Chondrocyte (in vitro differentiated cells): ENCODE measurements at places on chromosomes 2 and 18. TPM values are rescaled to one million over a fixed set of nuclear protein-coding genes. Genes with fewer than 3 reads are reported as not detected.

The OTOS gene
- not detected in 3 replicates for total RNA-seq

The KIAA2012 gene
- not detected in 3 replicates for total RNA-seq

The VIL1 gene
- total RNA-seq = not detected in 3 replicates

DNA sequence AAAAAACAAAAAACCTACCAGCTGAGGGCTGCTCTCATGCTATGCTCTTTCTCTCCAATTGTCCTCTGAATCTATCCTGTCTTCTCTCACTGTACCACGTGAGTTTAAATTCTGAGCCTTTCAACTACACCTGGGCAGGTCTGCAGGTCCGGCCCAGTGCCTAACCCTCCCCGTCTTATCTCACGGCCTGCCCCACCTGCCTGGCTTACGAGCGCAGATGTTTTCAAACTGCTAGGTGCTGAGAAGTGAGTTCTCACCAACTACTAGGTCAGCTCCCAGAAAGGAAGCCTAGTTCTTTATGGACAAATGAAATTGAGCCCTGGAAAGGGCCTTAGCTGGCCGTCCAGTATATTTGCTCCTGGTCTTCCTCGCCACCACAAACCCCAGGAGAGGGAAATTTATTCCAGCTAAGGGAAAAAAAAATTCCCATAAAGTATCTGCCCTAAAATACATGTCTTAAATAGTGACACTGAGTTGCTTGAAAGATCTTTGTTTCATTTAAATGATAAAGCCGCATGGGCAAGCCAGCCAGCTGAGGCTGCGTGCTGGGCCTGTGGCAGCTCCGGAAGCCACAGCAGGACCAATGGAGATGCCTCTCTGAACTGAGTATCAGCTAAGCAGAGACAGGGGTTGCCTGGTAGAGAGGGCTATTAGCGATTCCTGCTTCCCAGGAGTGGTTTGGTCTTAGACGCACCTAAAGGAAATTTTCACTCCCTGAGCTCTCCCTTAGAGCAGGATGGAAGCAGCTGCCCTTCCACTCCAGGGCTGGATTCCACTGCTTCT, 92.5 kb upstream of the NCK2 start:
- no peak overlapping the region for H3K27ac ChIP-seq
- H3K36me3 ChIP-seq = no peaks in the 10 kb centered on the region
- no peak overlapping the region for H3K4me3 ChIP-seq

DNA sequence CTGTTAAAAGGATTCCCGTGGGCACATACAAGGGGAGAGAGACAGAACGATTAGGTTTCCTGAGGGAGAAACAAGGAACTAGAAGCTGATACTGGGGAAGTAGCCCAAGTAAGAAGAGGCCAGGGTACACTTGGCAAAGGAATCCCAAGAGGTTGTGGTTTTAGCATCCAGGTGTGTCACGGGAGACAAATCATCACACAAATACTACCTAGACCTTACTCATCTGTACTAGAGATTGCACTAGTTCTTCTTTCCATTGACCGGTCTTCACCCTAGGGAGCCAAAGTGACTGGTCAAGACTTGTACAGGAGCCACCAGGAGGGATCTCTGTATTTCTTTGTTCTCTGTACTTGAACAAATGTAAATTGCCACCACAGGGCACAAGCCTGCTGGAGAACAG, 14.2 kb upstream of the NR4A2 start:
- DNase-seq = no peak
- H3K27me3 ChIP-seq = no peaks in the 10 kb centered on the region
- no peak overlapping the region for H3K4me3 ChIP-seq
- H3K4me1 ChIP-seq = no peaks in the 10 kb centered on the region
- no peaks in the 10 kb centered on the region for H3K36me3 ChIP-seq

GRCh38 chr2:102486941-102487702, 14.1 kb downstream of the SLC9A4 start:
- H3K27me3 ChIP-seq = peaks cover 5% of the 10 kb centered on the region
- H3K4me3 ChIP-seq = no peak overlapping the region
- H3K27ac ChIP-seq = no peak overlapping the region
- peaks cover 18% of the 10 kb centered on the region for H3K4me1 ChIP-seq
- DNase-seq = no peak
- no peaks in the 10 kb centered on the region for H3K36me3 ChIP-seq

- peaks cover 11% of the 10 kb centered on the region for H3K4me1 ChIP-seq
- peak; percentile 19 for DNase-seq
- peaks cover 2% of the 10 kb centered on the region for H3K36me3 ChIP-seq
- H3K27me3 ChIP-seq = no peaks in the 10 kb centered on the region
- H3K27ac ChIP-seq = no peak overlapping the region
- H3K4me3 ChIP-seq = no peak overlapping the region
These were observed 3.3 kb upstream of the SLC66A2 start for GRCh38 chr18:79954791-79955190.

GRCh38 chr18:63271881-63272299, 47.7 kb downstream of the BCL2 start:
- no peaks in the 10 kb centered on the region for H3K4me1 ChIP-seq
- H3K4me3 ChIP-seq = no peak overlapping the region
- H3K27ac ChIP-seq = no peak overlapping the region
- no peak for DNase-seq
- H3K27me3 ChIP-seq = no peaks in the 10 kb centered on the region

DNA sequence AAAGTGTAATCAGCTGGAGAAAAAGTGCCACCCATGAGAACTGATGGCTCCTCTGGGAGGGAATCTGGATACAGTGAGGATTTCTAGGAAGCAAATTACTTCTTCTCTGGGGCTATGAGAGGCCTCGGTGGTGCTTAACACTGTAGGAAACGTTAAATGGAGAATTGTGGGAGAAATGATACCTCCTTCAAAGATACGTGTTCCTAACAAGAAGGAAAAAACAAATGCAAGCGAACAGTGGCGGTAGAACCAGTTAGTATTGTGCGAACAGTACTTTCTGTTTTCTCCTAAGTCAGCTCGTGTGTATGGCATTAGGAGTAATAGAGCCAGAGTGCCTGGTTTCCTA, 587 bp upstream of the MTIF2 start:
- no peak for DNase-seq
- H3K27ac ChIP-seq = peak overlapping the region; percentile 94
- peaks cover 23% of the 10 kb centered on the region for H3K4me1 ChIP-seq
- no peaks in the 10 kb centered on the region for H3K27me3 ChIP-seq

- DNase-seq = no peak
- peaks cover 13% of the 10 kb centered on the region for H3K4me1 ChIP-seq
- H3K27ac ChIP-seq = no peak overlapping the region
- no peaks in the 10 kb centered on the region for H3K27me3 ChIP-seq
These were observed 119.9 kb upstream of the SERTAD2 start for GRCh38 chr2:64773461-64774118.

DNA sequence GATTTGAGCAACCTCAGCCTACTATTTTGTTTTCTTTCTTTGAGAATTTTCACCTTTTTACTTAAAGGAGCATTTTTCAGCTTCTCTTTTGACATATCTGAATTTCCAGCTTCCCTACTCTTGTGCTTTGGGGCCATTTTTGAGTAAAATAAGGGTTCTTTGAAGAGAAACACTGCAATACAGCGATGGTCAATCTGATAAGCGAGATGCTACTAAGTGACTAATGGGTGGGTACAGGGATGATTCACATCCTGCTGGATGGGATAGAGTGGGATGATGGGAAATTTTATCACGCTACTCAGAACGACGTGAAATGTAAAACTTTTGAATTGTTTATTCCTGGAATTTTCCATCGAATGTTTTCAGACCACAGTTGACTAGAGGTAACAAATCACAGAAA, 211.5 kb downstream of the TMEM247 start:
- peaks cover 4% of the 10 kb centered on the region for H3K4me1 ChIP-seq
- DNase-seq = no peak
- no peaks in the 10 kb centered on the region for H3K27me3 ChIP-seq
- H3K27ac ChIP-seq = peak overlapping the region; percentile 33
